HS-5 (cell line): ENCODE measurements at places on chromosomes 13 and 19.
A peak's percentile ranks its signal among the peaks of the same experiment; 100 is the strongest.

- no peak for DNase-seq
These were observed 33.1 kb downstream of the DHRS12 start for GRCh38 chr13:51770681-51771417.

- DNase-seq = no peak
These were observed at the start of gene BCL3 for GRCh38 chr19:44748426-44749254. BCL3 (plus strand) TSS chr19:44748708; CDS start chr19:44748791, 83 bp downstream.

DNA sequence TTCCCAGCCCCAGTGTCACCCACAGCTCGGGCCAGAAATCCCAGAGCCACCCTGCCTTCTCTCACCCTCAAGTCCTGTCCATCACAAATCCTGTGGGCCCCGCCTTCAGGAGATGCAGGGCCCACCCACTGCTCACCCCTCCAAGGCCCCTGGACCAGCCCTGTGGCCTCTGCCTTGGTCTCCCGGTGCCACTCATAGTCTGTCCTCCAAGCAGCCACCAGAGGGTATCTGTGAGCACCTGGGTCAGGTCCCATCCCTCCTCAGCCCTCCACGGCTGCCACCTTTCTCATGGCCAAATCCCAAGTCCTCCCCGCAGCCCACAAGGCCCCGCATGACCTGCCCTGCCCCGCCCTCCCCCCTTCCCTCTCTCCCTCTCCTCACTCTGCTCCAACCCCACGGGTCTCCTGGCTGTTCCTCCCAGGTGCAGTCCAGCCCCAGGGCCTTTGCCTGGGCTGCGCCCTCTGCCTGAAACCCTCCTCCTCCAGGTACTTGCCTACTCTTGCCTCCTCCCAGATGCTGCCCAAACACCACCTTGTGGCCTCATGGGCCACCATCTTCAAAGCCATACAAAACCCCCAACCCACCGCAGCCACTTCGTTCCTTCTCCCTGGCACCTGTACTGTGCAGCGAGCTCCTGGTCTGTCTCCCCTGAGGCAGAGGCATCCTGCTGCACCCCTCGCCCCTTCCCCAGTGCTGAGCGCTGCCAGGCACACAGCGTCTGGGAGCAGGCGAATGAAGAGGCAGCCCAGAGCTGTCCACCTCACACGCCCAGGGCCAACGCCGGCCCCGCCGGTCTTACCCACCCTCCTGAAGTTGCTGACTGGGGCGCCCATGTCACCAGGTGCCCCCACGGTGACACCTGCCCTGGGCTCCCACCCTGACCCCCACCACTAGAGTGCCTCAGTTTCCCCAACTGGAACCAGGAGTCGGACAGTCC is 13.2 kb upstream of the UQCR11 start:
- no peak for DNase-seq

DNA sequence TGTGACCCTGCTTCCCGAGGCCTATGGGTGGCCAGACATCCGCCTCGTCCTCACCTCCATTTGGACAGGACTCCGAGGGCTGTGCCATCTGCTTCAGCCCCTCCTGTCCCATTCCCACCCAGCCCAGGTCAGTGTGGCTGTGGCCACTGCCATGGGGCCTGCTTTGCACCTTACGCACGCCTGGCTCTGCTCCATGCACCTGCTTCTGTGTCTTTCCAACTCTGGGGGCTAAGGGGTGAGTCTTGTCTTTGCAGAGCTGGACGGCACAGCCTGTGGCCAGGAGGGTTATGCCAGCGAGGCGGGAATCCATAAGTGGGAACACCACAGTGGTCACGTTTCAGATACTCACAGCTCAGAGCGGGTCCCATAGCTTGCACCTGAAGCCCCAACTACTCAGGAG is 5.2 kb upstream of the ZNF554 start:
- DNase-seq = no peak

GRCh38 chr19:21947775-21948174 is 63.0 kb downstream of the ZNF208 start:
- DNase-seq = no peak

DNA sequence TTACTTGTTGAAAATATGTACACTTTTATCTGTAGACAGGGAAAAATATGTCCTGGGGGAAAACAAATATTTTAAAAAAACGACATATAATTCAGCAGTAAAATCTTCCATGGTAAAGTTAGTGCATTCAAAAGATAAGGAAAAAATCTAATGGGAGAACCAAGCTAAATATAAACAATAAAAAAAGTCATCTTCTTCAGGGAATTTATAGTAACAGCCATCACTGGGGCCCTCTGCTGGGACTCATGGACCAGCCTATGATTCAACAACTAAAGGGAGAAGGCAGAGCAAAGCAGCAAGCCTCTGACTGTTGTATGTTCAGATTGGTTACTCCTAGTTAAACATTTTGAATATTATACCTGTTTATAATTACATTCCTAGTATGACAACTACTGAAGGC is 93.0 kb downstream of the ITGBL1 start:
- DNase-seq = no peak

DNA sequence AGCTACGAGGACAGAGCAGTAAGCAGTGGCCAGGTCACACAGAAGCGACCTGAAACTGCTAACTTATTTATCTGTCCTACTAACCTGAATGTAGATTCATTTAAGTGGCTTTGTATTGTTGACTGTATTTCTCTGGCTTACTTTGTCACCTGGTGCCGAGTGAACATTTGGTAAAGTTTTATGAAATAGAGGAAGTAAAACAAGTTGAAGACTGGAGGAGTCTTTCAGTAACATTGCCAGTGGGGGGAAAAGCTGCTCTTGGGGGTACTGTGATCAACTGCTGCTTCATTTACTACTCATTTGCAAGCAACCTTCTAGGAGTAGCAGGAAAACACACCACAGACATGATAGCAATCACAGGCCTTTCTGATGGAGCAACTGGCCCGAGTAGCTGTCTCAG is 615.0 kb downstream of the FGF9 start:
- no peak for DNase-seq

DNA sequence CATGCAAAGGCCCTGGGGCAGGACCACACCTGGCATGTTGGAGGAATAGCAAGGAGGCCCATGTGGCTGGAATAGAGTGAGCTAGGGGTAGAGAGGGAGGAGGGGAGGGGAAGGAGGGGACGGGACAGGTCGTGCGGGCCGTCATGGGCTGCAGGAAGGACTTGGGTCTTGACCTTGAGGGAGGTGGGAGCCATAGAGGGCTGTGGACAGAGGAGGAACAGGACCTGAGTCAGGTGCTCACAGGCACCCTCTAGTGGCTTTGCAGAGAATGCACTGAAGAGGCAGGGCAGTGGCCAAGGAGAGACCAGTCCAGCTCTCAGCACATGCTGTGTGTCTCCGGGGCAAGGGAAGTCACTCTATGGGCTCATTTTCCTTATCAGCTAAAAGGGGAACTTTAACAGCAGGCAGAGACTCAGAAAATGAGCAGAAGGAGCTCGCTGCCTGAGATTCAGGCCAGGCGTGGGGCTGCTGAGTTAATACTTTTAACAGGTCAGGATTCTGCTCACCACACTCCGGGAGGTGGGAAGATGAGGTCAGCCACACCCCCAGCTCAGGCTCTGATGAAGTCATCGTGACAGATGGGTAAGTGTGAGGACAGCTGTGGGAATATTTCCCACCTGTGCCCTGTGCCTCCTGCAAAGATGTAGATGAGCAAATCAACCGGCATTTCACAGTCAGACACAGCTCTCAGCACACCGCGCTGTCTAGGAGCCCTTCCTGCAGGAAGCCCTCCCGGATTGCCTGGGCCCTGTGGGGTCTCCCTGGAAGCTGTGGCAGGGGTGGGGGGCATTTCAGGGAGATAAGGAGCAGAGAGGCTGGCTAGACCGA is 6.0 kb upstream of the TNFAIP8L1 start:
- DNase-seq = peak; percentile 63

- DNase-seq = no peak
These were observed 49.9 kb downstream of the RAB20 start for GRCh38 chr13:110511509-110512181.

GRCh38 chr13:110445183-110445582 is 116.3 kb downstream of the RAB20 start:
- DNase-seq = no peak

- no peak for DNase-seq
These were observed 176.5 kb downstream of the NUFIP1 start for GRCh38 chr13:44812818-44813217.

DNA sequence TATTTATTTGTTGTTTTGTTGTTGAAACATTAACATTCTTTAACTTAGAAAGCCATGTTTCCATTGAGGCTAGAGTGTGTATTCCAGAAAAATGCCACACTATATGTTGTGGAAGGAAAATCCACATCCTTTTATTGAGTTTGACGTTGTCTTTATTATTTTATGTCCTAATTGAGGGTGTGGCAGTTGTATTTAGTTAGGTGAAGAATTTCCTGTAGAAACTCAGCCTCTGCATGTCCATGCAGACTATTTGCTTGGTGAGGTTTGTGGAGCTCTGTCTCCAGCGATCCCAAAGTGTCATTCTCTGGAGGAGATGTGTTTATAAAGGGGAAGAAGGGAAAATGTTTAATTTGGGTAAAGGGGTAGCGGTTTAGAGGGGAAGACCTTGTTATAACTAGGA is 46.6 kb downstream of the AKAP11 start:
- no peak for DNase-seq

- no peak for DNase-seq
These were observed 79.6 kb downstream of the TEX26 start for GRCh38 chr13:31011901-31012654.

- DNase-seq = no peak
These were observed 1.4 kb downstream of the STK11 start for GRCh38 chr19:1206864-1207450.

DNA sequence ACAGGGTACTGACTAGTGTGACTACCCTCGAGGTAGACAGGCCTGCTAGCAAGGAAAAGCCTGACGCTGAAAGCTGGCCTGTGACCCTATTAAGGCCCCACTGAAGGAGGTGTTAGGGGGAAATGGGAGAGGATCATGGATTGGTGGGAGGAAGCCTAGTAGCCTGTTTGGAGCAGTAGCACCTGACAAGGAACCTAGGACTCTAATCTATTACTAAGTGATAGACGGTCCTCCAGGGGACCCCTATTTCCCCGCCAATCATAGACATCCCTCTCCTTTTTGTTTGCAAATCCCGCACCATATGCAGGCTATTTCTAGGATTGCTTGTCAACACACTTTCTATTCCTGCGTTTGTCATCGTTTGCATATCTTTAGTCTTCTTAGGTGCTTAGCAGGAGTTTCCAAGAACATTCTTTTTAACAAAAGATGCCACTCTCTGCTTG is 1338.8 kb upstream of the MIR17HG start:
- no peak for DNase-seq

DNA sequence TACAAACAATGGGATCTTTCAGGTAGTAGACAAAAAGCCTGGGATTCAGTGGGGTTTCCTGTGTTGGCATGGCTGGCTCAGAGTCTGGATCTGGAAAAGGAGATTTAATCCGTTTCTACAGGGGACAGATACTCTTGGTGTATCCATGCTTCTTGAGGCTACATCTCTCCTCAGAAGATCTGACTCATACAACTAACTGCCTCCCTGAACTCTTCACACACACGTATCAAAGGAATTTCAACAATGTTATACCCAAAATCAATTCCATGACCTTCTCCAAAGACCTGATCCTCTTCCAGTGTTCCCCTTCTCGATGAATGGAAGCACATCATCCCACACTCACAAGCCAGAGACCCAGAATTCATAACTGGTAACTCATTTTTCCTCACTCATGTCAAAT is 435.3 kb upstream of the NBEA start:
- DNase-seq = no peak

GRCh38 chr13:26838821-26839220 is 78.2 kb upstream of the GPR12 start:
- DNase-seq = no peak

DNA sequence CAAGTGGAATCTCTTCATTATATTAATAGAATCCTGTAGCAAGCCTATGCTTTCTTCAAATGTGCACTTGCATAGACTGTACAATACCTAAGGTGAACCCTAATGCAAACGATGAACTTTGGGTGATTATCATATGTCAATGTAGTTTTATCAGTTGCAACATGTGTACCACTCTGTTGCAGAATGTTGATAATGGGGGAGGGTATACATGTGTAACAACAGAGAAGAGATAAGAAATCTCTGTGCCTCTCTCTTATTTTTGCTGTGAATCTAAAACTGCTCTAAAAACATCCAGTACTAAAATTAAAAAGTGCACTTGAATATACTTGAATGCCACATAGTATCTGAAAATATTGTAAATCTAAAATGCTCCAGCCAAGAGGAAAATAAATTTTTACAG is 820.8 kb upstream of the MIR17HG start:
- no peak for DNase-seq

- no peak for DNase-seq
These were observed 279.5 kb upstream of the PCDH20 start for GRCh38 chr13:61695147-61695546.

- no peak for DNase-seq
These were observed 532.0 kb downstream of the GPC6 start for GRCh38 chr13:93758575-93758974.

DNA sequence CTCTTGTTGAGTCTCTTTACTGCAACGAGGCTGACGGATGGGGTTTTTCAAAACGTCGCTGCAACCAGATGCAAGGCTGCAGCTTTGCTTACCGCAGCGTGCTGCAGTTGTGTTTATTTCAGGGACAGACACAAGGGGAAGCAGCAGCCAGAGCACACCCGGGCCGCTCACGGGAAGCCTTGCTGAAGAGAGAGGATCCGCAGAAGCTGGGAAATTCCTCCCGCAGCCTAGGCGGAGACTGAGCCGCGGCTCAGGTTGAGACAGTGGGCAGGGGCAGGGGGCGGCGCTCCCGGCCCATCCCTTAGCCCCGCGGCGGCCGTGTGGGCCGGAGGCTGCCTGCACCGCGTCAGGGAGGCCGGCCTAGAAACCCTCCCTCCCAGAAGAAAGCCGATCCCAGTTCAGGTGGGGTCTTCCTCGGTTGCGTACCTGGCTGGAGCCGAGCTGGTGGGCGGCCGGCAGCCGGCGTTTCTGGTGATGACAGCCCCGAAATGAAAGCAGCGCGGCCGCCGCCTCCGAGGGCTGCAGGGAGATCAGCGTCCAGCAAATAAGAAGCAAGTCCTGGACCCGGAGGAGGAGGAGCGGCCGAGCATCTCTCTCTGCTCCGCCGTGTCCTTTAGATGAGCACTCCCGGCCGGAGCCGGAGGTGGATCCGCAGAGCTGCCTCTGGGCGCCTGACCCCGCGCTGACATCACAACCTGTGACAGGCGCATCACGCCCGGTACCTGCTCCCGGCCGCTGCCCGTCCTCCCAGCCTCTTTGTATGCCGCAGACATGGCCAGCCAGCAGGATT is at the start of gene FRY:
Gene FRY (plus strand): TSS at position 750 of the 790 bp plus-strand sequence. CDS start 22 bp downstream, at position 772.
- peak; percentile 13 for DNase-seq
